ENCODE measurements at places on chromosomes 12 and 14. TPM values are rescaled to one million over a fixed set of nuclear protein-coding genes. Genes with fewer than 3 reads are reported as not detected.

Gene CCDC175
- not detected for total RNA-seq

Gene ZC2HC1C
- 0.36 TPM for total RNA-seq

Gene SLC22A17
- 14.7 TPM for total RNA-seq

Gene PYGL
- total RNA-seq, result 0.90 TPM

Gene ZDHHC22
- not detected for total RNA-seq

Gene LETMD1
- 80.3 TPM for total RNA-seq

Gene LRRC9
- total RNA-seq, result not detected

Gene RCOR1
- total RNA-seq, result 18.8 TPM

Gene PAX9
- not detected for total RNA-seq

Gene MAP3K12
- total RNA-seq, result 27.2 TPM

Gene TPPP2
- total RNA-seq, result not detected

DNA sequence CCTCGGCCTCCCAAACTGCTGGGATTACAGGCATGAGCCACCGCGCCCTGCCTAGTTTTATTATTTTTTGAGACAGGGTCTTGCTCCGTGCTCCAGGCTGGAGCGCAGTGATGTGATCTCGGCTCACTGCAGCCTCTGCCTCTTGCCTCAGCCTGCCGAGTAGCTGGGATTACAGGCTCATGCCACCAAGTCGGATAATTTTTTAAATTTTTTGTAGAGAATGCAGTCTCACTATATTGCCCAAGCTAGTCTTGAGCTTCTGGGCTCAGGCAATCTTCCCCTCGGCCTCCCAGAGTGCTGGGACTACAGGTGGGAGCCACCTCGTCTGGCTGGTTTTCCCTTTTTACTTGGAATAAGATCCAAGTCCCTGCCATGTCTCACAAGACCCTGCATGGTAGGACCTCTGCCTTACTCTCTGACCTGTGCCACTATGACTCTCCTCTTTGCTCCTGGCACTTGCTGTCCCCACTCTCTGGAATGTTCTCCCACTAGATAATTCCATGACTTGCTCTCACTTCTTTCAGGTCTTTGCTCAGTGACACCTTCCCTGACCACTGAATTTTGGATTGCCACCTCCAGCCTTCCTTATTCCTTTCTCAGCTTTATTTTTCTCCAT, 7.7 kb upstream of the RARG start:
- no peaks in the 10 kb centered on the region for H3K36me3 ChIP-seq
- H3K27me3 ChIP-seq, result peaks cover 14% of the 10 kb centered on the region
- H3K27ac ChIP-seq, result no peak overlapping the region
- H3K4me3 ChIP-seq, result no peak overlapping the region
- peaks cover 8% of the 10 kb centered on the region for H3K4me1 ChIP-seq

- no peak overlapping the region for H3K27ac ChIP-seq
- no peak for DNase-seq
- H3K36me3 ChIP-seq, result no peaks in the 10 kb centered on the region
- no peaks in the 10 kb centered on the region for H3K27me3 ChIP-seq
Observed at GRCh38 chr14:51972566-51972965, 16.8 kb upstream of the RTRAF start.

GRCh38 chr12:97209997-97210396, 252.6 kb upstream of the RMST start:
- H3K4me3 ChIP-seq, result no peak overlapping the region
- H3K4me1 ChIP-seq, result no peaks in the 10 kb centered on the region
- H3K27ac ChIP-seq, result no peak overlapping the region
- H3K27me3 ChIP-seq, result no peaks in the 10 kb centered on the region
- no peaks in the 10 kb centered on the region for H3K36me3 ChIP-seq

DNA sequence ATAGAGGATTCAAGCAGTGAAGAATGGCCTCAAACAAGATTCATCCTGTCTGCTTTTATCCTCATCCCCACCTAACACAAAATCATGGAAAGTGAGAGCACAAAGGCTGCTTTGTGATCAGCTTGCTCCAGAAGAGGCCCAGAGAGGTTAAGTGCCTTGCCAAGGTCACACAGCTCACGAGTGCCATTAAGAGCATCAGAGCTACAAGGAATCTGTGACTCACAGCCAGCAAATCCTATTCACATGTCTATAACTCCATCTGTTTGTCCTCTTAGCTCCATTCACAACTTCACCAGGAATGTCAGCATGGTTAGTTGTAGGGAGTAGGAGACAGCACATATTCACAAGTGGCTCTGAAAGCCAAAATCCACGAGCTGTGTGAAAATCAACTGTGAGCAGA, 79.8 kb downstream of the TTC9 start:
- H3K4me3 ChIP-seq, result no peak overlapping the region
- H3K27me3 ChIP-seq, result no peaks in the 10 kb centered on the region
- no peaks in the 10 kb centered on the region for H3K36me3 ChIP-seq

DNA sequence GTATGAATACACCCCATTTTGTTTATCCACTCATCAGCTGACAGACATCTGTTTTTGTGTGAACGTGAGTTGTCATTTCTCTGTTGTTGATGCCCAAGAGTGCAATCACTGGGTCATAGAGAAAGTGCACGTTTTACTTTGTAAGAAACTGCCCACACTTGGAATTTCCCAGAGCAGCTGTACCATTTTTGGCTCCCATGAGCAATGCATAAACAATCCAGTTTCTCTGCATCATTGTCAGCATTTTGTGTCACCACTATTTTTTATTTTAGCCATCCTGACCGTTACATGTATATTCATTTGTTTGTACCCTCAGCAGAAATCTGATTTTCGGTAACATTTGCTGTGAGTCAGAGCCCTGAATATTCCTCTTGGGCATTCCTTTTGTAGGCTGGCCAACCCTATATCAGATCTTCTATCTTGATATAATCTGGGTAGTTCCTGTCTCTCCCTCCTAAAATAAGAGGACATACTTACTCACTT, 62.7 kb downstream of the RBM19 start:
- H3K4me3 ChIP-seq, result no peak overlapping the region
- DNase-seq, result no peak
- H3K36me3 ChIP-seq, result peaks cover 30% of the 10 kb centered on the region
- H3K4me1 ChIP-seq, result no peaks in the 10 kb centered on the region
- no peak overlapping the region for H3K27ac ChIP-seq

DNA sequence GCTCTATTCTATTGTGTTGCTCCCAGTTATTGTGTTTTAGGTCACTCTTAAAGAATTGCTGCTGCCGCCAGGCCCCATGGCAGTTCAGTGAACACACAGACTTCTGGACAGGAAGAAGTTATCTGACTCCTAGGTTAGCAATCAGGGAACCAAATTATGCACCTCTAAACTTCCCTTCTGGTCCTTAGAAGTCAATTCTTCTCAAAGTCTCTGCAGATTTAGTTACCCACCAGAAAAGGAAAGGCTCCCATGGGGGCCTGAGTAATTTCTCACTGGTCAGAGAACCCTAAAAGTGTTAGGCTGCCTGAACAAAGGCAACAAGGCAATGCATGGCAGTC, 10.0 kb downstream of the EMP1 start:
- peaks cover 2% of the 10 kb centered on the region for H3K27me3 ChIP-seq
- no peaks in the 10 kb centered on the region for H3K36me3 ChIP-seq
- no peak overlapping the region for H3K27ac ChIP-seq

- no peaks in the 10 kb centered on the region for H3K27me3 ChIP-seq
- H3K36me3 ChIP-seq, result no peaks in the 10 kb centered on the region
- no peak overlapping the region for H3K4me3 ChIP-seq
- peak; percentile 17 for DNase-seq
Observed at GRCh38 chr12:11621797-11622423, 27.6 kb upstream of the ETV6 start.

- no peak overlapping the region for H3K4me3 ChIP-seq
- H3K27ac ChIP-seq, result no peak overlapping the region
- H3K36me3 ChIP-seq, result no peaks in the 10 kb centered on the region
- no peaks in the 10 kb centered on the region for H3K27me3 ChIP-seq
- no peak for DNase-seq
Observed at GRCh38 chr12:90029317-90029716, 320.7 kb upstream of the ATP2B1 start.

DNA sequence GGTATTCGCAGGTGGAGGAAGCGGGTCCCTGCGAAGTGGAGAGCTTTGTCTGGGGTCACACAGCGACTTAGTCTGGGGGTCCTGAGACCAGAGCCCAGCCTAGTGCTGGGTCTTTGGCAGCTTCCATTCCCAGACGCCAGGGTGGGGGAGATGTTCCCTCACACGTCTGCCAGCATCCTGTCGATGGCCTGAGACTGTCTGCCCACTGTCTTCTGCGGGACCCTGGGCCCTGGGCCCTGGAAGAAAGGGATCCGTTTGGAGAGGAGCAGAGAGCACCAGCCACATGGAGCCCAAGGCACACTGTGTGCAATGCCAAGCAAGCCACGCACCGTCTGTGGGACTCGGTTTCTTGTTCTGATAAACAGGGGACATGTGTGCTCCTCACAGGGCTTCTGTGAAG, 197.2 kb downstream of the KIF26A start:
- H3K4me1 ChIP-seq, result no peaks in the 10 kb centered on the region
- H3K36me3 ChIP-seq, result no peaks in the 10 kb centered on the region
- peaks cover 16% of the 10 kb centered on the region for H3K27me3 ChIP-seq
- DNase-seq, result no peak

- H3K27me3 ChIP-seq, result no peaks in the 10 kb centered on the region
- no peak for DNase-seq
- no peaks in the 10 kb centered on the region for H3K4me1 ChIP-seq
- H3K36me3 ChIP-seq, result no peaks in the 10 kb centered on the region
- no peak overlapping the region for H3K27ac ChIP-seq
Observed at GRCh38 chr12:68428211-68428610, 96.0 kb upstream of the MDM1 start.

GRCh38 chr12:66107451-66107915, 23.1 kb downstream of the LLPH start:
- no peaks in the 10 kb centered on the region for H3K4me1 ChIP-seq
- H3K27ac ChIP-seq, result no peak overlapping the region
- no peaks in the 10 kb centered on the region for H3K36me3 ChIP-seq
- no peak overlapping the region for H3K4me3 ChIP-seq

DNA sequence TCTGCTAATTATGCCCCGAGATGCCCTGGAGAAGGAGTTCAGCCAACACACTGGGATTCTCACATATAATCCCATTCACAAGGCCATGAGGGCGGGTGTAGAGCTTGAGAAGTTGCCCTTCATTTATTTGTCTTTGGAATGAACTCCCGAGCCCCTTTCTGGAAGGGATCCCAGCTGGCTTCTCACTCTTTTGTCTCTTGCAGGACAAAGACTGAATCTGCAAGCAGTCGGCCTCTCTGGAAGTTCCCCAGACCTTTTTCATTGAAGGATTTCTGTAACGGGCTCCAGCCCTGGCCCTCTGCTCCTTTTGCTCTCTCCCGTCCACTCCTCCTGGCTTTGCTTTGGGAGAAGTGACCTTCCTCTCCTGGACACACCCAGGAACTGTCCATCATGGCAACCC, 163.3 kb upstream of the SFSWAP start:
- DNase-seq, result no peak
- no peak overlapping the region for H3K27ac ChIP-seq
- H3K27me3 ChIP-seq, result peaks cover 22% of the 10 kb centered on the region

DNA sequence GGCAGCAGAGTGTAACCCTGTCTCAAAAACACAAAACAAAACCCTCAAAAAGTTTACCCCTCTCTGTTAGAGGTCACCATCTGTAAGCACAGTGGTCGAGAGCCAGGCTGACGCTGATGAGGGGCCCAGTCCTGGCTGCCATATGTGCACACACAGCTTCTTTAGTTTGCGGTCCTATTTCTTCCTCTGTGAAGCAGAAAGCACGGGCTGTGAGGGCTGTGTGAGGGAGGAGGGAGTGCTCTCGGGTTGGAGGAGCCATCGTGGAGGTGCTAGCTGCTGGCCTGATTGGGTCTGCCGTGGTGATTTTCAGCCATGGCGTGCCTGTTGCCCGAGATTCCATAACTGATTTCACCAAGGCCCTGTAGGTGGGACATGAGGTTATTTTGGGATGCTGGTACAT, 3.5 kb downstream of the ULK1 start:
- no peak overlapping the region for H3K27ac ChIP-seq
- H3K36me3 ChIP-seq, result no peaks in the 10 kb centered on the region
- DNase-seq, result no peak
- H3K4me3 ChIP-seq, result no peak overlapping the region

- no peaks in the 10 kb centered on the region for H3K36me3 ChIP-seq
- peaks cover 20% of the 10 kb centered on the region for H3K27me3 ChIP-seq
- peaks cover 12% of the 10 kb centered on the region for H3K4me1 ChIP-seq
- no peak overlapping the region for H3K27ac ChIP-seq
- no peak for DNase-seq
- H3K4me3 ChIP-seq, result no peak overlapping the region
Observed at GRCh38 chr12:24945845-24946244, 3.1 kb downstream of the BCAT1 start.

DNA sequence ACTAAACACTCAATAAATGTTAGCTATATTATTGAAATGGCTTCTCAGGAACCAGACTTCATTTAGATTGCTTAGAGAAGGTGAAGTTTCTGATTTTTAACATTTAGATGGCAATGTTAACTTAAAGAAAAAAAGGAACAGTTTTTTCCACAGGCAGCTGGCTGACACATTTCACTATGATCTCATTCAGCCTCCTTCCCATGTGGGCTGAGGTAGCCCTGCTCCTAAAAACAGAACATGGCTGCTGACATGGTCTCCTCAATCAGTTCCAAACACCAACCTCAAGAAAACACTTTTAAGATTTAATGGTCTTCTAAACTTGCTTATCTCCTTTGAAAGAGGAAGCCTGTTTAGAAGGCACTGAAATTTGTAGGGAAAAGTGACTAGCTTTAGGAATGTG, 23.8 kb downstream of the GNS start:
- no peak for DNase-seq
- no peak overlapping the region for H3K4me3 ChIP-seq
- no peaks in the 10 kb centered on the region for H3K27me3 ChIP-seq

- peaks cover 19% of the 10 kb centered on the region for H3K36me3 ChIP-seq
- no peak overlapping the region for H3K4me3 ChIP-seq
- H3K4me1 ChIP-seq, result peaks cover 17% of the 10 kb centered on the region
- no peak for DNase-seq
- no peaks in the 10 kb centered on the region for H3K27me3 ChIP-seq
Observed at GRCh38 chr12:109983432-109984142, 12.6 kb downstream of the GIT2 start.

DNA sequence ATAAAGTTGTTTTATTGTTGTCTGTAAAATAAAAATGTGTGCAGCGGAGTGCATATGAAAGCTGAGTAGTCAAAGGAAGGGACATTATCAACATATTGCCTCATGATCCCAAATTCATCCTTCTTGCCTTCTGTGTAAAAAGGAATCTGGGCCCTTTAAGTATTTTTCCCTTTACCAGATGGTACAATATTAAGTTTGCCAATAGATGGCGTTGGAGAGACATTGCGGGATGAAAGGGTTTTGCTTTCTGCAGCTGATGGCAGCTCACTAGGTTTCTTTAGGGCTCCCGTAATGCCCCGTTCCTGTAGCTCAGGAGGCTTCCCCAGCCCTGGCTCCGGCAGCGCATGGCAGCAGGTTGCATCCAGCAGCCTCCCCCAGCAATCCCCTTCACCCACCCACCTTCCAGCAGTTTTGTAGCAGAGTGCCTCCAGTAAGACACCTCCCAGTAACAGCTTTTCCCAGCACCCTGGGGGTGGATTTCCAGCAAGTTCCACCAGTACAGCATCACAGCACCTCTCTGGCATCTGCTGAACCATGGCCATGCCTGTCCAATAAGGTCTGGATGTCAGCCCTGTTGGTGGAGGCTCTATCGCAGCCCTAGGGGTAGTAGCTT, 354.4 kb downstream of the MED13L start:
- H3K36me3 ChIP-seq, result no peaks in the 10 kb centered on the region
- no peak overlapping the region for H3K4me3 ChIP-seq
- no peak overlapping the region for H3K27ac ChIP-seq
- no peaks in the 10 kb centered on the region for H3K27me3 ChIP-seq
- DNase-seq, result no peak

GRCh38 chr12:56978397-56979138, 21.2 kb upstream of the RDH16 start:
- no peaks in the 10 kb centered on the region for H3K36me3 ChIP-seq
- H3K4me3 ChIP-seq, result no peak overlapping the region
- no peak for DNase-seq

GRCh38 chr12:51390457-51390856, 749 bp downstream of the GALNT6 start:
- H3K27ac ChIP-seq, result peak overlapping the region; percentile 75
- peak overlapping the region; percentile 80 for H3K4me3 ChIP-seq
- H3K4me1 ChIP-seq, result peaks cover 61% of the 10 kb centered on the region
- no peak for DNase-seq
